Activated CD4-positive, alpha-beta T cell treated with anti-CD3 and anti-CD28 coated beads for 36 hours (primary cell): ENCODE measurements at places on chromosomes 11 and 22.

- no peak for DNase-seq
These were observed 24.8 kb upstream of the SWAP70 start for GRCh38 chr11:9639099-9639498.

DNA sequence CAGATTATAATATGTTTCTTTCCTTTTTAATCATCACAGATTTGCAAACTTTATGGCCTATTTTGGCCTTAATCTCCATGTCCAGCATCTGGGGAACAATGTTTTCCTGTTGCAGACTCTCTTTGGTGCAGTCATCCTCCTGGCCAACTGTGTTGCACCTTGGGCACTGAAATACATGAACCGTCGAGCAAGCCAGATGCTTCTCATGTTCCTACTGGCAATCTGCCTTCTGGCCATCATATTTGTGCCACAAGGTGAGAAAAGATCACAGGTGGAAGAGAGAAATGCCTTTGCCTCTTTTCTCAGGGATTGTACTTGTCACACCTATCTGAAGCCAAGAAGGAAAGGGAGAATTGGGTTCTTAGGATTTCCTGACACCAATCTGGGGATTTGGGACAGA lies 36.9 kb downstream of the SLC22A9 start:
- no peak for DNase-seq

- no peak for DNase-seq
These were observed 449.7 kb upstream of the DDI1 start for GRCh38 chr11:103586756-103587155.

- no peak for DNase-seq
These were observed 38.2 kb downstream of the OR10A6 start for GRCh38 chr11:7892840-7893254.

- DNase-seq: no peak
These were observed 135.0 kb downstream of the BRD1 start for GRCh38 chr22:49692499-49693225.

DNA sequence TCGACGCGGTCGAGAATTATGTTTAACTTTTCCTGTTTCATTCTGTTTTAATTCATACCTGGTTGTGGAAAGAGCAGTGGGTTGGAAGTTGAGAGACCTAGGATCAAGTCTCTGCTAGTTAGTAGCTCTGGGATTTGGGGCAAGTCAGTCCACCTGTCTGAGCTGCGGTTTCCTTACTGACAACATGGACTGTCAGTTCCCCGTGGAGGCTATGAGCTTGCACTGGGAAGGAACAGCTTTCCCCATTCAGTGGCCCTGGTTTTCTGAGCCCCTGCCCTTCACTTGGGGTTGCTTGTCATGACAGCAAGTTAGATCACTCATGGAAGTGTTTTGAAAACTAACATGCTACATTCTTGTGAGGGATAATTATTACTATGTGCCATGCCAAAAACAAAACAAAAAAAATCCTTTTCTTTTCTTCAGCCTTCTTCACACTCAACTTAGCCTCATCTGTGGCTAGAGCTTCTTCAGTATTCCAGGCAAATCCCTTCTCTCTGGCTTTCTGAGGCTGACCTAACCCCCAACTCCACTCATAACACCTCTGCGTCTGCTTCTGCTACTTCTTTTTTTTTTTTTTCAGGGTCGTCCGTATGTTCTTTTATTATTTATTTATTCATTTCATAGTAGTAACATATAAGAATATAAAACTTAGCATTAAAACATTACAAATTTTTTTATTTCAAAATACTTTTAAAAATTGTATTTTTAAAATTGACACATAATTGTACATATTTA lies 43.0 kb upstream of the ZBED5 start:
- no peak for DNase-seq

GRCh38 chr11:65384301-65384889 lies 1.9 kb upstream of the SLC25A45 start:
- peak; percentile 47 for DNase-seq

- DNase-seq: no peak
These were observed 30.3 kb downstream of the TRIM66 start for GRCh38 chr11:8652140-8652539.

- peak; percentile 73 for DNase-seq
These were observed 657 bp downstream of the ELMOD1 start for GRCh38 chr11:107591378-107592230.

GRCh38 chr11:2104524-2105440 lies 34.4 kb downstream of the IGF2 start:
- no peak for DNase-seq

DNA sequence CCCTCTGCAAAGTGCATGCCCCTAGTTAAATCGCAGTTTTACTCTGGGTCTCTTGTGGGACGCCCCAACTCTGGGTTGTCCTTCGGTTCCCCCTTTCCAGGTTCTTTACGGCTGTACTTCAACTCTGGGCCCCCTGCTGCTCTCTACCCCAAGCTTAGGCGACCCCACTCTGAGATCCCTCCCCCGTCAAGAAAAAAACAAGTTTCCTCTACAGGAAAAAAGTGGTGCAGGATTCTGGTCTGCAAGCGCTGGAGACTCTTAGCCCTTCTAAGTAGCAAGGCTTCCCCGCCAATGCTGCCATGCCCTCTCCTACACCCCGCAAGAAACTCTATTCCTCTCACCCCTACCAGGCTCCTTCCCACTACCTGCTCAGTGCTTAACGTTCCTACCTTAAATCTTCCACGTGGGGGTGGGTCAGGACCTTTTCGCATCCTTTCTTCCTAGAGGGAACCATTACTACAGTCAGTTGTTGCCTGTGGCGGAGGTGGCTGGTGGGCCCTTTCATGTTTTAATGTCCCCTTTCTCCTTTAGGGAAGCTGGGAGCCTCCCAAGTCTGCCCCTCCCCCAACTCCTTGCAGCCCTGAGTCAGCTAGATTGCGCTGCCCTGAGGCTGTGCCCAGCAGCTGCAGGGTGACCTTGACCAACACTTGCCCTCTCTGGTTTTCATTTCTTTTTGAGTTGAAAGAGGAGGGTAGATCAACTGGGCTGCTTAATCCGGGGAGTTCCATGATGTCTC lies 1.4 kb downstream of the NEFH start:
- no peak for DNase-seq

- DNase-seq: no peak
These were observed 151.9 kb downstream of the DBX1 start for GRCh38 chr11:20008190-20008870.

GRCh38 chr11:28730889-28731288 lies 622.7 kb downstream of the METTL15 start:
- DNase-seq: no peak

DNA sequence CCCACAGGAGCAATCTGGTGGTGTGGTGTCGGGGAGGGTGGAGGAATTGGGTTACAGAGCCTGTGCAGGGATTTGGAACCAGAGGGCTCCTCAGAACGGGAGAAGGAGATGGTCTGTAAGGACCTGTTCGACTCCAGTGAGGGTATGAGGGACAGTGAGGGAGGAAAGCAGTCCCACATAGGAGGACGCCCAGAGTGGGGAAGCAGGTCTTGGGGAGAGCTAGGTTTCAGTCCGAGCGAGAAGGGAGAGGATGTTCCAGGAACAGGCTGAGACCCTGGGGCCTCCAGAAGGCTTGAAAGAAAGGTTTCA lies 32.0 kb upstream of the GNAZ start:
- DNase-seq: no peak

DNA sequence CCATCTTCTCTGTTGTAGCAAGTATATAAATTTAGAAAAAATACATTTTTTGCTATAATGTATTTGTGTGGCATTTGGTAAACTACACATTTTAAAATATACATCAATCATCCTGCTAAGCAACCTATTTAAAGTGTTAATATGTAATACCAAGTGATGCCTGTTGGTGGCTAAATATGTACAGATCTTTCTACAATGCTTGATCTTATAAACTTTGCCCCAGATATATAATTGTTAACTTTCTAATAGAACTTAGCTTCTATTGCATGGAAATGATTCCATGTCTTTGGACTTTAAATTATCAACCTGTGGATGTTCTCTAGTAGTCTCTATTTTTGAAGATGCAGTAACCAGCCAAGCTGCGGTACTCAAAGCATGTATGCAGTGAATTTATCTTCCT lies 1260.4 kb upstream of the RAG2 start:
- no peak for DNase-seq

DNA sequence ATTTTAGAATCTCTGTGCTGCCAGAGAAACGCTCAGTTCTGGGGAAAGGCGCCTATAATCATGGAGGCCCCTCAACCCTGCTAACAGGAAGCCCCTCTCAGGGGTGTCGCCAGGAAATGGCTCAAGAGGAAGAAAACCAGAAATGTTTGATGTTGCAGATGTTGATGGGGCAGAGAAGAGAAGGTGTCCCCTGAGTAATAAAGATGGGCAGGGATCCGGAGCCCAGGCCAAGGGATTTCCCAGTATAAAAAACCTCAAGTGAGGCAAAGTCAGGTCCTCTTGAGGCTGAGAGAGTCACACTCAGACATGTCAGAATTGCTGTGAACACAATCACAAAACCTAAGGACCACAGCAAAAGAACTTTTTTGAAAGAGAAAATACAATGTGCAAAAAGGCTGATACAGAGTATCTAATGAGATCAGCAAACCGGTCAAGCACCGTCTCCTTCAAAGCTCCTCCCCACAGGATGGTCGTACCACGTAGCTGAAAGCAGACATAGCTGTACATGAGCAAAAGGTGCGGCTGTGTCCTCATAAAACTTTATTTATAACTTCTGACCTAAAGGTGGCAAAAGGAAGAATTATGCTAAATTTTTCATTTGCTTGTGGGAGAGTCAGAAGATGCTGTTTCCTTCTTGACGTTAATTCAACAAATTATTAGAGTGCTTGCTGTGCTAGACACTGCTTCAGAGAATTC lies 12.2 kb downstream of the MOV10L1 start:
- DNase-seq: no peak

- DNase-seq: no peak
These were observed 31.2 kb upstream of the ETS1 start for GRCh38 chr11:128618603-128619002.

- no peak for DNase-seq
These were observed at the start of gene TRPC6 for GRCh38 chr11:101583251-101584128. Gene TRPC6, minus strand, starts transcription at chr11:101584007. Its CDS starts 504 bp downstream, at chr11:101583503.

DNA sequence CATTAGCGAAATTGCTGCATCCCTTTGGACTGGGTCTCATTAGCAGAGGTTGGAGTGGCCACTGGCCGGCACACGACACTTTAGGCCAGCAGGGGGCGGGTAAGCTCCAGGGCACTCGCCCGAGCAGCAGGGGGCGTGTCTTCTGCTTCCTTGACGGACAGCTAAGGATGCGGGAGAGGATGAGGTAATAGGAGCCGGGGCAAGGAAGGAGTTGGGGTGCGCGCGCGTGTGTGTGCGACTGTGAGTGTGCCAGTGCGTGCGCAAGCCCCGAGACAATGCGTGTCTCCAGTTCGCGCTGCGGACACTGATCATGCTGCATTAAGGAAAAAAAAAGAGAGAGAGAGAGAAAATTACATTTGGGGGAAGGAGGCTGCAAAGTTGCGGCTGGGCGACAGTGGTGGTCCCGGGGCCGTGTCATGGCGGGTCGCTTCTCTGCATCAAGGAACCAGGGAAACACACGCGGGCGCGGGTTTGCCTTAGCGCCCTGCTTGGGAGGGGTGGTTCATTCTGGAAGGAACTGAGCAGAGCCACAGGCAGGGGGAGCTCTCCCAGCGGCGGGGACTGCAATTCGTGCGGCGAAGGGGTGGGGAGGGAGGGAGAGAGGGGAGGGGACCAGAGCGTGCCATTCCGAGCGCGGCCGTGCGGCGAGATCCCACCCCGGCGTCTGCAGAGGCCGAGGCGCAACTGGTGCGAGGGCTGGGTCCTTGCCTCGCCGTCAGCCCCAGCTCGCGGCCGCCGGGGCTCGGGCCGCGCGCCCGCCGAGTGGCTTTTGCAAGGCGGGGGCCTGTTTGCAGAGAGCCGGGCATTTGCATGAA lies at the start of gene DTX4:
Gene DTX4 (plus strand): TSS at position 625 of the 815 bp plus-strand sequence. CDS start 464 bp downstream, outside the sequence.
- DNase-seq: peak; percentile 95

- DNase-seq: no peak
These were observed 1566.2 kb upstream of the TENM4 start for GRCh38 chr11:81007046-81007445.

DNA sequence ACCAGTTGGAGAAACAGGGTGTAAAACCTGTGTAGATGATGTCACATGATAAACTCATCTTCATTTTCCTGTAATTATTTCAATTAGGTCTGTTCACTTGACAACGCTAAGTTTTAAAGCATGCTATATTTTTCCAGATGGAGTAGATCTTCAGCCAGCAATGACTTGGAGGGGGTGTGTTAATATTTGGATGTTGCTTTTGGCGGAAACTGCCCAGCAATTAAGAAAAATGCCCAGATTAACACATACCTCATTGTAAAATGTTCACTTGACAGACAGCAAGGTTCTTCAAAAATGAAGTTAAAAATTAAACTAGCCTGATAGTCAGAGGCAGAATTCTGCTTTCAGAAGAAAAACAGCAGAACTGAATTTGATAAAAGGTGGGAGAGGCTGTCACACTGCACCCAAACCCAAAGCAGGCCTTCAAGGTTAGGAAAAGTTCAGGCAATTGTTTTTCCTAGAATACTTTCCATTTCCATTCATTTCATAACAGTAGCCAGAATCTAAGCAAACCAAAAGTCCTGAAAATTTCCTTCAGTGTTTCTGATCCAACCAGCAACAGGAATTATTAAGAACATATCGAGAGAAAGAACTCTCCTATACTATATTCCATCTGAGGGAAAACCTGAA lies 33.0 kb downstream of the VSIG10L2 start:
- DNase-seq: no peak

DNA sequence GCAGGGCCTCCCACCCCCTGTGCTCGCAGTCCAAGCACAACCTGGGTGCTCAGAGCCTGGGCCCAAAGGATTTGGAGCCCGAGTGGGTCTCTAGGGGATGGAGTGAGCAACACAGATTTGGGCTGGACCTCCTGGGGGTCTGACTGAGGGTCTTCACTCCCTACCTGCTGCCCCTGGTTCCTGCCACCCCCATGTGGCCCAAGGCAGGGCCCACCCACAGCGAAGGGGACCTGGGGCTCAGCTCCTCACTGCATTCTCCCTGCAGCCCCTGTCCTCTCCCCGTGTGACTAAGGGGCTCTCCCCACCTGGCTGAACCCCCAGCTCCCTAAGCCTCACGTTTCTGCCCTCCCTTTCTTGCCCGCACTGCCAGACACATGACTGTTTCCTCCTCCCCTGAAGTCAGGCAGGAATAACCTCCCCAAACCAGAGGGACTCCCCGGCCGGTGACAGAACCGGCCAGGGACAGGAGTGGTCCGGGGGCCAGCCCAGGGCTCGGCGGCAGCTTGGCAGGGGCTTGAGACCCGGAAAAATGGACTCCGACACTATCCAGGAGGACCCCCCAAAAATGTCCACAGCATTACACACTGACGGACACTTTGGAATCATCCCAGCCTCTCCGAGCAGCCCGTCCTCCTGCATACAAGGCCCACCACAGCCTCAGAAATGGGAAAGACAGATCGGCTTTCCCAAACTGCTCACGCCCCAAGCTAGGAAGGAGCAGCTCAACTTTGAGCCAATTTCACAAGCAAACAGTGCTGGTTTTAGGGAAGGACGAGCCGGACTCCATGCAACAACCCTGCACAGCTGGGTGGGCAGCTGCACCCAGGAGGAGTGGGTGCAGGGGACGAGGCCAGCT lies 57.8 kb downstream of the BRD1 start:
- DNase-seq: no peak
